ENCODE measurements at places on chromosomes 6 and 20.

DNA sequence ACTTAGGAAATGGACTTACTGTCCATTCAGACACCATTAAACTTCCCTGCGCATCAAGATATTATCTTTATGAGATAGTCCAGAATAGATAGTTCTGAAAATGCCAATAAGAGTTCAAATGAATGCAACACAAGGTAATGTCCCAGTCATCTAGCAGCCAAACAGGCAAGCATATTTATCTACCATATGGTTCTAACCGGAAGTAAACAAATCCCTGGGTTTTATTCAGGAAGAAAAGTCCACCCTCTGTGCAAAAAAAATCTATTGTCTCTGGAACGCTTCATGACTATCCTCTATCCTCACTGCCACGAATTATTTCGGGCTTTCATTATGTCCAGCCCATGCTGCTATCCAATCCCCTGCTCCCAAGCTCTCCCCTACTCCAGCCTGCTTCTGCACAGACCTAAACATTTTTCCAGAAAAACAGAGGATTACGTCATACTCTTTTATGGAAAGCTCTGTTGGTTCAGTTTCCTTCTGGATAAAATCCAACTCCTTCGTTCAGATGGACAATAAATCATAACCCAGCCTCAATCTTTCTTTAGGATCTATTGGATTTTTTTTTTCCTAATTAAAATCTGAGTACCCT lies 11.4 kb downstream of the PPIL6 start:
- DNase-seq = no peak

GRCh38 chr6:9332241-9332780 lies 897.0 kb upstream of the SLC35B3 start:
- no peak for DNase-seq

GRCh38 chr20:33651562-33652048 lies 10.5 kb upstream of the C20orf144 start:
- DNase-seq = no peak

- no peak for DNase-seq
These were observed 27.4 kb upstream of the KHDC1 start for GRCh38 chr6:73290435-73290834.

GRCh38 chr20:63955281-63955826 lies 862 bp downstream of the UCKL1 start:
- DNase-seq = peak; percentile 70

DNA sequence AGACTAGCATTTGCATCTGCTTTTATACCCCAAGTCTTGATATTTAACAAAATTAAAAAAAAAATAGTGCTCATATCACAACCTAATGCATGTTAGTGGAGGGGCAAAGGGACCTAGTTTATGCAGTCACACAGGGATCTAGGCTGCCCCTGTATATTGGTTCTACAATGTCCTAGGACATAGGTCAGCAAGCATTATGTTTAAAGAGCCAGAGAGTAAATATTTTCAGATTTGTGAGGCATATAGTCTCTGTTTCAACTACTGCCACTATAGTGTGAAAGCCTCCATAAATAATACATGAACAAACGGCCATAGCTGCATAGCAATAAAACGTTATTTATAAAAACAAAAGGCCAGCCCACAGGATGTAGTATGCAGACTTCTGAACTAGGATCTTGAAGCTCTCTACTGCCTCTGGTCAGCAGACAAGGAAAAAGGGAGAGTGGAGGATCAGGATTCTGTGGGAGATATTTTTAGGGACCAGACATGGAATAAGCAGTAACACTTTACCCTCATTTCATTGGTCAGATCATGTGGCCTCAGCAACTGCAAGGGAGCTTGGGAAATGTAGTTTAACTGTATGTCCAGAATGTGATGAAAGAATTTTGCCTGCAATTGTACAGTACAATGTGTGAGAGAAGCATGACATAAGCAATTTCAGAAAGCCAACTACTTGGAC lies 414.2 kb upstream of the SPTLC3 start:
- DNase-seq = no peak

GRCh38 chr20:47843886-47844567 lies 58.7 kb upstream of the SULF2 start:
- no peak for DNase-seq

GRCh38 chr6:134609716-134610261 lies 291.9 kb upstream of the SGK1 start:
- DNase-seq = no peak

- no peak for DNase-seq
These were observed 4.6 kb upstream of the TGM2 start for GRCh38 chr20:38169636-38170193.

GRCh38 chr6:41021832-41022231 lies 17.2 kb downstream of the UNC5CL start:
- no peak for DNase-seq

DNA sequence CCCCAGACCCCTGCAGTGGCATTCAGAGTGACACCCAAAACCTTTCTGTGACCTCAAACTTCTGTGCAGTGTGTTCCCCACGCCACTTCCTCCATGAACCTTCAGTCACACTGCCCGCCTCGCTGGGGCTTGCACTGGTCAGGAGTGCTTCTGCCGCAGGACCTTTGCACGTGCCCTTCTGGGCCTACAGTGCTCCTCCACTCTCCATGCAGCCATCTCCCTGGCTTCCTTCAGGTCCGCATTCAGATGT lies 27.1 kb downstream of the SYNJ2 start:
- DNase-seq = no peak

GRCh38 chr6:26404546-26404945 lies 2.5 kb downstream of the BTN3A1 start:
- DNase-seq = no peak
